ENCODE measurements at places on chromosomes 3 and 15.

DNA sequence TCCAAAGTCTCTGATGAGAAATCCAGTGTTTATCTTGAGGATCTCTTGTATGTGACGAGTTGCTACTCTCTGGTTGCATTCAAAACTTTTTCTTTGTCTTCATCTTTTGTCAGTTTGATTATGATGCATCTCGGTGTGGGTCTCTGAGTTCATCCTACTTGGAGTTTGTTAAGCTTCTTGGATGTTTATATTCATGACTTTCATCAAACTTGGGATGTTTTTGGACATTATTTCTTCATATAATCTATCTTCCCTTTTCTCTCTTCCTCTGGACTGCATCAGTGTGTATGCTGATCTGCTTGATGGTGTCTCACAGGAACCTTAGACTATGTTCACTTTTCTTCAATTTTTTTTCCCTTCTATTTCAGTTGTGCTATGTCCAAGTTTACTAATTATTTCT, 320.4 kb downstream of the TLE3 start:
- no peak for DNase-seq

- no peak for DNase-seq
Observed at GRCh38 chr3:43512754-43513404, 108.9 kb downstream of the ANO10 start.

- peak; percentile 90 for DNase-seq
Observed at GRCh38 chr15:51185213-51186159, 90.8 kb upstream of the TNFAIP8L3 start.

DNA sequence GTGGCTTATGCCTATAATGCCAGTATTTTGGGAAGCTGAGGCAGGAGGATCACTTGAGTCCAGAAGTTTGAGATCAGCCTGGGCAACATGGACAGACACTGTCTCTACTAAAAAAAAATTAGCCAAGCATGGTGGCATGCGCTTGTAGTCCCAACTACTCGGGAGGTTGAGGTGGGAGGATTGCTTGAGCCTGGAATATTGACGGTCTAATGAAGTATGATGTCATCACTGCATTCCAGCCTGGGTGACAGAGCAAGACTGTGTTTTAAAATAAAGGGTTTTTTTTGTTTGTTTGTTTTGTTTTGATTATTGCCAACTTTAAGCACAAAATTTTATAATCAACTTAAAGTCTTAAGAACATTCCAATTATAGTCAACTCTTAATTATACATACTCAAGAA, 6.8 kb downstream of the PLSCR1 start:
- no peak for DNase-seq

DNA sequence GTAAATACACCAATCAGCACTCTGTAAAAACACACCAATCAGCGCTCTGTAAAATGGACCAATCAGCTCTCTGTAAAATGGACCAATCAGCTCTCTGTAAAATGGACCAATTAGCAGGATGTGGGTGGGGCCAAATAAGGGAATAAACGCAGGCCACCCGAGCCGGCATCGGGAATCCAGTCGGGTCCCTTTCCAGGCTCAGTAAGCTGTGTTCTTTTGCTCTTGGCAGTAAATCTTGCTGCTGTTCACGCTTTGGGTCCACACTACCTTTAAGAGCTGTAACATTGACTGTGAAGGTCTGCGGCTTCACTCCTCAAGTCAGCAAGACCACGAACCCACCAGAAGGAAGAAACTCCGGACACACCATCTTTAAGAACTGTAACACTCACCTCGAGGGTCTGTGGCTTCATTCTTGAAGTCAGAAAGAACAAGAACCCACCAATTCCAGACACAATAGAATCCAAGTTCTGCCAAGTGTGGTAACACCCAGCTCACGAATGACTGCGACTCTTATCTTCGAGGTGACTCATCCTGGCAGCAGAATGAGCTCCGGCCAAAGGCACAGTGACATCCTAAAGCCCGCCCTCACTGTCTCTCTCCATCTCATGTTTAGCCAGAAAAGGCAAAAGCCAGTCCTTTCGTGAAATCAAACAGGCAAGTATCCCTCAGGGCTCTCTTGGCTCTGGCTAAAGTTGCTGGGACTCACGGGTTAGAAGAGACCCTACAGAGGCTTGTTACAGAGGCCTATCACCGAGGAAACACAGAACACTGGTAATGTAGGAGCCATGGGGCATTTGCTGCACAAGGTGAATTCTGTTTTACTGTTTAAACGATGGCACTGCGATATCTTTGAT, 155.2 kb downstream of the FAM43A start:
- peak; percentile 47 for DNase-seq

- DNase-seq = no peak
Observed at GRCh38 chr15:73038220-73038619, 14.0 kb upstream of the NEO1 start.

DNA sequence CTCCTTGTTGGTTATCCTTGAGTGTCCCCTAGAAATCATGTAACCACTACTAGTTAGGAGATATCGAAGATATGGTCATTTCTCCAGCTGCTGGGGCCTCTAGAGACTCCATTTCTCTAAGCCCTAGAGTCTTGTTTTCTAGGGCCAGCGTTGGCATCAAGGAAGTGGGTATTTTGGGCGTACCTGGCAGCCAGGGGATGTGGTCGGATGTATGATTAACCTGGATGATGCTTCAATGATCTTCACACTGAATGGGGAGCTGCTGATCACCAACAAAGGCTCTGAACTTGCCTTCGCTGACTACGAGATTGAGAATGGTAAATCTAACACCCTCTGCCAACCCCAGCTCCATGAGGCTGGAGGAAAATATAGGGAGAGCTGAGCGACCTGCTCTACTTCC, 325.5 kb downstream of the RYR3 start:
- DNase-seq = no peak

DNA sequence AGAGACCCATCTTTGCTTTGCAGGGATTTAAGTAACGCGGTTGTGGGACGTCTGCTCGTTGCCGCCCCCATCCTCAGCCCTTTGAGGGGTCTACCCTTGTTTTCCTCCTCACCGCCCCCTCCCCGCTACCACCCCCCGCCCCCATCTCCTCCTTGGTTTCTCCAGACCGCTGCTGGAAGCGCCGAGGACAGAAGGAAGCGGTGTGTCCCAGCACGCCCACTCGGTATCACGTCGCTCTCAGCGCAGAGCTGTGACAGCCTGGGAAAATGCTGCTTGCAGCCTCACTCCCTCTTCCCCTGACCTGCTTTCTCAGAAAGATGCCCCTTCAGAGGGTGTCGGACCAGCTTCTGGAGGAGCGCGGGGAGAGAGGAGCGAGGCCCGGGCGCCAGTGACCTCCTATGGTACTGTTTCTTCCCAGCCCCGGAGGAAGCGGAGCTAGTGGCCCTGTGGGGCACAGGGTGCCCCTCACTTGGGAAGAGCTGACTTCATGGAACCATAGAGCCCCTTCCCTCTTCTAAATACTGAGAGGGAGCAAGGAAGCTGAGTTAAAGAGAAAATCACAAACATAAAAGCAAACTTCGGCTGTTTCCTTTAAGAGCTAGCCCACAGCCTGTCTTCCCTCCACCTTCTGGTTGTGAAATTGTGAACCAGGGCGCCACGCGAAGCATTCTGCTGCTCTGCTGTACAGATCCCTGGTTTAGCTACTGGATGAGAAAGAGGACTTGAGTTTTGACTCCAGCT, 698 bp downstream of the IL1RAP start:
- peak; percentile 58 for DNase-seq

GRCh38 chr15:43473885-43474284, 19.1 kb downstream of the TP53BP1 start:
- DNase-seq = no peak

DNA sequence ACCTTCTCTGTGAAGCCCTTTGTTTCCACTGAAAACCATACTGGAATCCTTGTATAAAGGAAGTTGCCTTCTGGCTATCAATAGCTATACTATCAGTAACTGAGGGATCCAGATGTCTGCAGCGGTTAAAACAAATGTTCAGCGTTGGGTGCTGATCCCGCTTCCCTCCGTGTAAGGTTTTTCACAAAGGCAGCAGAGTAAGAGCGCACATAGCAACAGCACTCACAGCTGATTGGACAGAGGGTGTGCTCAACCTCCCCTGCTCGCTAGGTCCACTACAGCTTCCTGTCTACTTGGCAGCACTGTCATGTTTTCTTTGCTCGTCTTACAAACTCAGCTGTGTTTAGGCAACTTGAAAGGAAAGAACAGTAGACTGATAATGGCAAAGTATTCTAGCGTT, 27.3 kb downstream of the ATOSA start:
- DNase-seq = peak; percentile 87

DNA sequence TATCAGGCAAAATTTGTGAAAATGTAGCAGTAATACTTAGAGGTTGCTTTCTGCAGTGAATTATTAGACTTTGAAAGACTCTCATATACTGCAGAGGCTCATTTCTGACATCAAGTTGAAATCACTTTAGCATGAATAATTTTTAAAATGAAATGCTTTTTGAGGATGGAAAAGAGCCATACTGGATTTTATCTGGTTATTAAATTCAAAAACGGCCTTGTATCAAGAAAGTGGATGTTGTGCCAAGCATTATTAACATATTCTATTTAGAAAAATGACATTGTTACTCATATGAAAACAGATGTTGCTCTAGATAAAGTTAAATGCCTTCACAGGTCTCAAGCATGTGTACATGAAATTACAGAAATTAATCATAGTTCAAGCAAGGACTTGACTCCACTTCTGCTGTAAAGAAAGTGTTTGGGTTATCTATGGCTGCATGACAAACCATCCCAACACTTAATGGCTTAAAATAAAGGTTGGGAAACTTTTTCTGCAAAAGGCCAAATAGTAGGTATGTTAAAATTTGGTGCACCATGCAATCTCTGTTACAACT, 64.5 kb upstream of the ZNF280D start:
- DNase-seq = no peak

- peak; percentile 9 for DNase-seq
Observed at GRCh38 chr15:48930735-48931134, 33.0 kb downstream of the SHC4 start.

- no peak for DNase-seq
Observed at GRCh38 chr3:140219923-140220452, 285.0 kb downstream of the CLSTN2 start.

- no peak for DNase-seq
Observed at GRCh38 chr3:64187065-64187959, 38.0 kb downstream of the PRICKLE2 start.

DNA sequence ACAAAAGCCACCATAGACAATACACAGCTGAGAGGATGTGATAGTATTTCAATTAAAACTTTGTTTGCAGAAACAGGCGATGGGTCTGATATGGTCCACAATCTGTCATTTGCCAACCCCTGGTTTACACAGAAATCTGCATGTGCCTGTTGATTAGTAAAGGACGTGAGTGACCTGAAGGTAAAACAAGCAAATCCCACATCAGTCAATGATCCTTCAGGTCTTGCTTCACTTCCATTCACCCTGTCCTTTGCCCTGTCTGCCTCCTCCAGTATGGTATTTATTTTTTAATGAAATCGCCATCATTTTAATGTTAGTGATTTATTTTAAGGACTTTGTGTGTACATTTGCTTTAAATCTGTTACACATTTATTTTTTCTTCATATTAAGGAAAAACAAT, 166.2 kb downstream of the FEZF2 start:
- DNase-seq = no peak

- no peak for DNase-seq
Observed at GRCh38 chr3:71358243-71358642, 225.3 kb downstream of the FOXP1 start.

GRCh38 chr3:169315141-169315540, 348.4 kb downstream of the MECOM start:
- DNase-seq = no peak

- no peak for DNase-seq
Observed at GRCh38 chr3:46865031-46865507, 1.8 kb upstream of the MYL3 start.

GRCh38 chr3:65401359-65402305, 637.1 kb downstream of the MAGI1 start:
- DNase-seq = no peak

- DNase-seq = no peak
Observed at GRCh38 chr3:184348057-184348382, 10.6 kb downstream of the FAM131A start.

Measured in OCI-M1 (cell line).